ENCODE measurements at places on chromosomes 6 and 20.

GRCh38 chr20:5662769-5663168, 87.4 kb upstream of the SHLD1 start:
- no peak for DNase-seq

DNA sequence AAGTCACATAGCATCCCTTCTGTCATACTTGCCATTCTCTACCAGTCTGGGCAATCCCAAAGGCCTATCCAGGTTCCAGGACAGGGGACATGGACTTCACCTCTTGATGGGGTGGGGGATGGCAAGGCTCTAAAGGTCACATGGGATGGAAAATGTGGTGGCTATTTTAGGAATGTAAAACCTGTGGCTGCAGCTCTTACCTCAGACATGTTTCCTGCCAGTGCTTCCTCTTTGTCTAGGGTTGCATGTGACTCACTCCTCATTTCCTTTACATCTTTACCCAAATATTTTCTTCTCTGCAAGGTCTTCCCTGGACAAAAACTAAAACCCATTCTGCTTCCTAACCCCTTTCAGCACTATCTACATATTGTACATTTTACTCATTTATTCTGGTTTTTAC, 135.7 kb downstream of the BTBD3 start:
- no peak for DNase-seq

DNA sequence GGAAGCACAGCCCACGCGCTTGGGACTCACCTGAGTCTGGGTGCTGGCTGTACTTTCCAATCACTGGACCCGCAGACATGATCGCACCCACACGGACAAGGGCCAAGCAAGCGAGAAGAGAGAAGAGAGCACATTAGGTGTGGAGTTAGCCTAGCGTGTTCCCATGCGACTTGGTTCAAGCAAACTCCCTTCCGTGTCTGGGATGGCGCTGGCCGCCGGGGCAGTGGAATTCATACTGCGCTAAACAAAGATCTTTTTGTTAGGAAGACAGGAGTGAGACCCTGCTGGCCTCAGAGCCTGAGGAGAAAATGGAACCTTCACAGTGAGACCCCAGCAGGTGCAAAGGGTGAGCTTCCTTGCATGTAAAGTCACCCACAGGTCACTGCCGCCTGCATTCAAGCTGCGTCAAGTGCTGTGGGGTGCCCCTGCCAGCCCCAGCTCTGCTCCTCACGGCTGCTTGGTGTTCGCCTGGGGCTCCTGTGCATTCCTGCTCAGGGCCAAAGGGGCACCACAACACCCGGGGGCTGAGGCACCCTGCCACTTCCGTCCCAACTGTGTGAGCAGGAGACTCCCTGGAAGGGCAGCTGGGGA, 26.4 kb downstream of the PSMG4 start:
- DNase-seq: no peak

- no peak for DNase-seq
Observed at GRCh38 chr6:44043479-44044153, 83.6 kb downstream of the MRPL14 start.

GRCh38 chr6:34535199-34535598, 20.9 kb downstream of the SPDEF start:
- DNase-seq: no peak

DNA sequence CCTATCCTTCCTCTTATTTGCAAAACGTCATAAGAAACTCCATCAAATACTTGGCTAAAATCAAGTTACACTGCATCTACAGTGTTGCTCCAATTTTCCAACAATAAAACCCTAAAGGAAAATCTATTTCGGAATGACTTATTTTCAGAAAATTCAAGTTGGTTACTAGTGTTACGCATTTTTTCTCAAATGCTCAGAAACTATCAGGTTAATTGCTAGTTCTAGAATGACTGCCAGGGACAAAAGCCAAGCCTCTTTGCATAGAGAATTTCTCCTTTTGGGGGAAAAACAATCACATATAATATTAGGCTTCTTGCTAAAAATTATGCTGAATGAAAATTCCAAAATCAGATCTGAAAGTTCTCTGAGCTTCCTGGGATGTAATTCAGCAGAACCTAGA, 210.2 kb downstream of the BTBD9 start:
- DNase-seq: no peak

DNA sequence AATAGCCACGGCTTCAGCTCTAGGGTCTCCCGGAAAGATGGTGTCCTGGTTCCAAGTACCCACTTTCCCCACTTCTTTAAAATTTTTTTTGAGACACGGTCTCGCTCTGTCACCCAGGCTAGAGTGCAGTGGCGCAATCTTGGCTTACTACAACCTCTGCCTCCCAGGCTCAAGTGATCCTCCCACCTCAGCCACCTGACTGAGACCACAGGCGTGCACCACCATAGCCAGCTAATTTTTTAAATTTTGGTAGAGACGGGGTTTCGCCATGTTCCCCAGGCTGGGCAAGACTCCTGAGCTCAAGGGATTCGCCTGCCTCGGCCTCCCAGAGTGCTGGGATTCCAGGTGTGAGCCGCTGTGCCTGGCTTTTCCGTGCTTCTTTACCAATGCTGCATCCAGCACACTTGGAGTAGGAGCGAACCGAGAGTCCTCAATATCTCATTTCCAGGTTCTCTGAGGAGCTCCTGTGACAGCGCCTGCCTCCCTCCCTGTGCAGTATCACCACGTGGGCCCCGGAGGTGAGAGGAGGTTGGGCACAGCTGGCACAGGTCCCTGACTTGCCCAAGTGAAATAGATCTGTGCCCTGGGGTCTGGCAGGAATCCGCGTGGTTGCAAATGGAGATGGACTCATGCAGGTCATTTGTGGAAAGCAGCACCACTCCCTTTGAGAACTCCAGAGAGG, 37.3 kb downstream of the EZR start:
- DNase-seq: no peak

DNA sequence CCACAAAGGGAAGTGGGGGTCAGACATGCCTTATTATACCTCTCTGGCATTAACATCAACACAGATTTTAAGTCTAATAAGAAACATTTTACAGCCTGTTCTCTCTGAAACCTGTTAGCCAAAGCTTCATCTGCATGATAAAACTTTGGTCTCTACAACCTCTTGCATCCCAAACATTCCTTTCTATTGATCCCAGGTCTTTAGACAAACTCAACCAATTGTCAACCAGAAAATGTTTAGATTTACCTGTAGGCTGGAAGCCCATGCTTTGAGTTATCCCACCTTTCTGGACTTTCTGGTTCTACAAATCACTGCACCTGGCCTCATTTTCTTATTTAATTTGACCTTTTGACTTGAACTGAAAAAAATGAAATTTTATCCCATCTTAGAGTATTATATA, 20.8 kb downstream of the MCM8 start:
- DNase-seq: no peak

DNA sequence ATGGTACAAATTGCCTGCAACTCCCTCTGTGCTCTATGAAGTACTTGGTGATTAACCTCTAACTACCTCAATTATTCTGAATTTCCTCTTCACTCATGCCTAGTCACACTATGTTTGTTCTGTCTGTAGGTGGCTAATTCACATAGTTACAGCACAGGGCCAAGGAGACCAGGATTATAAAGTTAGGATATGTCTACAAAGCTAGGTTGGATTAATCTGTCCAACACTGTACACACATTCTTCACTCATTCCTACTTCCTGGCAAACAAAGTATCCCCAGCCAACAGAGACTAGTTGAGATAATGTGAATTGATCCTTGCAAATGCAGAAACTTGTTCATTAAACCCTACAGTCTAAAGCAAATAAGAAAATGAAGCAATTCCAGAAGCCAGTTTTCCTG, 269.8 kb downstream of the HACE1 start:
- no peak for DNase-seq
